ENCODE measurements at places on chromosomes 6 and 20.

GRCh38 chr6:55046869-55047422, 127.4 kb upstream of the HCRTR2 start:
- peak; percentile 27 for DNase-seq

GRCh38 chr20:23782366-23782983, 31.7 kb upstream of the CST1 start:
- DNase-seq = peak; percentile 5

- DNase-seq = no peak
Measured at GRCh38 chr6:5389086-5389745, 127.9 kb downstream of the FARS2 start.

DNA sequence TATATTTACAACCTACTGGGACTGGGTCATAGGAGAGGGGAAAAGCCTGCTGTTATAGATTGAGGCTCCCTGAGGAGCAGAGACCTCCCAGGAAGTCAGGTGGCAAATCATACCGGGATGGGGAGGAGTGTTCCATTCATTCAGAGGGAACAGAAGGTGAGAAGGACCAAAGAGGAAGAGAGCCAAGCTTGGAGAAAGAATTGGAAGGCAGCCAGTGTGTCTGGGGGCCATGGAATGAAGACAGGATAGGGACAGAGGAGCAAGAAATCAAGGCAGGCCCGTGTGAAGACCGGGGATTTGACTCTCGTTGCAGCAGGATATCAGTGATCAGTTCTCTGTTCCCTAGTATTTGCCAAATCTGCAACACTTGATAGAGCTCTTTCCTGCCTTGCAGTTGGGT, 5.7 kb upstream of the ZNF217 start:
- DNase-seq = no peak

DNA sequence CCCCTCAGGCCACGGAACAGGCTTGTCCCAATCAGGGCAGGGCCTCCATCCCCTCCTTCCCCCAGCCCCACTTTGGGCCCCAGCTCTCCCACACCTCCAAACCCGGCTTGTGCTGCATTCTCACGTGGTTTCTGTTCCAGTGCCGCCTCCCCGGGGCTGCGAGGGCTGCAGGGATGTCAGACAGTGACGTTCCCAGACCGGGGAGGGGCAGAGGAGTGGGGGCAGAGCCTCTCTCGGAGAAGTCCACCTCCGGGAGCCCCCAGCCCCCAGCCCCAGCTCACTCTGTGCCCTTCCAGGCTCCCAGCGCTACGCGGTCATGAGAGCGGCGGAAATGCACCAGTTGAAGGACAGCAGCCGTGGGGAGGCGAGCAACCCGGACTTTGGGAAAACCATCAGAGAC, 18.5 kb downstream of the SLCO4A1 start:
- DNase-seq = no peak

GRCh38 chr6:78835817-78836216, 31.5 kb upstream of the IRAK1BP1 start:
- peak; percentile 27 for DNase-seq

- DNase-seq = peak; percentile 68
Measured at GRCh38 chr20:54103067-54103761, 32.8 kb upstream of the BCAS1 start.

DNA sequence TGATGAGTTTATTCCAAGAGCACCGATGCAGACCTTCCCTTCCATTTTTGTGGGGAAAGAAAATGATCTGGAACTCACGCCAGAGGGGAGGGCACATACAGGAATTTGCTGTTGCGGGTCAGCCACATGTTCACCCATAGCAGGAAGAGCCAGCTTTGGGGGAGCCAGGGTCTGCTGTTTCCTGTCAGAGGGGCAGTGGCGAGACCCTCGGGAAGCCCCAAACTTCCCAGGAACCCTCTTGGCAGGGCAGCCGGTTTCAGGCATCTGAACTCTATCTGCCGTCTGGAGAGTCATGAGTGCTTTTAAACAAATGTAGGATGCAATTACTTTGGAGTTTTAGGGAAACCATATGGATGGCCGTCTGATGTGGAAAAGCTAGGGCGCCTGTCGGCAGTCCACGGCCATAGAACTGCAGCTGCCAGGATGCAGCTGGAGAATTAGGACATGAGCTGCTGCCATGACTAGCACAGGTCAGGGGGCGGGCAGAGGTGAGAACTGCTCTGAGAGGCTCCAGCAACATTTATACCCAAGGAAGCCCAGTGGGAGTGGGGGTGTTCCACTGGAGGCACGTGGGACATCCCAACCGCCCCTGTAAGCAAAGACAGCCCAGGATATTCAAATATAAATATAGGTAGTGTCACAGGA, 14.8 kb upstream of the SERPINB9 start:
- no peak for DNase-seq

GRCh38 chr6:110181131-110182030, 1.2 kb downstream of the CDC40 start:
- peak; percentile 3 for DNase-seq

GRCh38 chr6:148954934-148955333, 208.1 kb downstream of the UST start:
- no peak for DNase-seq

DNA sequence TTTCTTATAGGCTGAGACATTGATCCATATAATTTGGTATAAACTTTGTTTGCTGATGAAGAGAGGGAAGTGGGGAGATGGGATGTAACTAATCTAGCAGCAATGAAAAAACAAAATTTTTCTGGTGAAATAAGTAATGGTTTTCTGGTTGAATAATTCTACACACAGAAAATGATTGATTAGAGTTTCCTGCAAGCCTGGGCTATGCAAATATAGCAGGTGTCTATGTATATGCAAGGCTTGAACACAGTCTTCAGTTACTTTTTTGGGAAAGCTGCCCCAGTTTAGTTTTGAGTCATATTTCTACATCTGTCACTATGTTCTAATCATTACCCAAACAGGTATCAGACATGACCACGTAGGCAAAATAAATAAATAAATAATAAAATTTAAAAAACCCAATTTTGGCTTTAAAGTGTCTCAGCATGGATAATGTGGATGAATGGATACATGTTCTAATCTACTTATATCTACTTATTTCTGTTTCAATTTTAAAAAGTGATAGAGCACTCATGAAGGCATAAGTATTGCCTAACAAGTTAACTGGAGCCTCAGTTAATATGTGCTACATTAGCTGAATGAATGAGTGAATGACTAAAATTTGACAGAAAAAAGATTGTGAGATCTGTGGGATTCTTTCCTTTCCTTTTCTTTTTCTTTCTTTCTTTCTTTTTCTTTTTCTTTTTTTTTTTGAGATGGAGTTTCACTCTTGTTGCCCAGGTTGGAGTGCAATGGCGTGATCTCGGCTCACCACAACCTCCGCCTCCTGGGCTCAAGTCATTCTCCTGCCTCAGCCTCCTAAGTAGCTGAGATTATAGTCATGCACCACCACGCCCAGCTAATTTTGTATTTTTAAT, 37.2 kb upstream of the TFB1M start:
- no peak for DNase-seq
